Effector CD8-positive, alpha-beta T cell (primary cell): ENCODE measurements at places on chromosomes 5 and 9.

- DNase-seq, result no peak
These were observed 327.8 kb upstream of the MSX2 start for GRCh38 chr5:174396541-174396940.

- DNase-seq, result no peak
These were observed 605.4 kb downstream of the TLE1 start for GRCh38 chr9:81083854-81084512.

- DNase-seq, result no peak
These were observed 8.4 kb upstream of the NDST1 start for GRCh38 chr5:150499437-150499956.

DNA sequence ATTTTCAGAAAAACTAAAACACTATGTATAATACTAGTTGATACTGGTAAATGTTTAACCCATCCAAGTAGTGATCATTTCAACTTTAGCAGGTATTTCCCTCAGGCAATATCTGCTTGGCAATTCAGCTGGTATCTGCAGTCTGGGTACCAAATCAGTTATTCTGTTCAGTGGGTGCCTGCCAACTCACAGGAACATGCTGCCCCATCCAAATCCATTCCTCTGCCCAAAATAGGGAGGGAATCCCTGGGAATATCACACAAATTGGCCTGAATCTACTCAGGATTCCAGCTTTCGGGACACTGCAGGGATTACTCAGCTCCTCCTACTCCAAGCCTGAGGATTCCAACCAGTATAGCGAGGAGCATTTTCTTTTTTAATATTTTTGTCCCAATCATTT is 61.7 kb upstream of the PDE4D start:
- no peak for DNase-seq

- DNase-seq, result no peak
These were observed 87.9 kb upstream of the FAM169A start for GRCh38 chr5:74953937-74954720.

DNA sequence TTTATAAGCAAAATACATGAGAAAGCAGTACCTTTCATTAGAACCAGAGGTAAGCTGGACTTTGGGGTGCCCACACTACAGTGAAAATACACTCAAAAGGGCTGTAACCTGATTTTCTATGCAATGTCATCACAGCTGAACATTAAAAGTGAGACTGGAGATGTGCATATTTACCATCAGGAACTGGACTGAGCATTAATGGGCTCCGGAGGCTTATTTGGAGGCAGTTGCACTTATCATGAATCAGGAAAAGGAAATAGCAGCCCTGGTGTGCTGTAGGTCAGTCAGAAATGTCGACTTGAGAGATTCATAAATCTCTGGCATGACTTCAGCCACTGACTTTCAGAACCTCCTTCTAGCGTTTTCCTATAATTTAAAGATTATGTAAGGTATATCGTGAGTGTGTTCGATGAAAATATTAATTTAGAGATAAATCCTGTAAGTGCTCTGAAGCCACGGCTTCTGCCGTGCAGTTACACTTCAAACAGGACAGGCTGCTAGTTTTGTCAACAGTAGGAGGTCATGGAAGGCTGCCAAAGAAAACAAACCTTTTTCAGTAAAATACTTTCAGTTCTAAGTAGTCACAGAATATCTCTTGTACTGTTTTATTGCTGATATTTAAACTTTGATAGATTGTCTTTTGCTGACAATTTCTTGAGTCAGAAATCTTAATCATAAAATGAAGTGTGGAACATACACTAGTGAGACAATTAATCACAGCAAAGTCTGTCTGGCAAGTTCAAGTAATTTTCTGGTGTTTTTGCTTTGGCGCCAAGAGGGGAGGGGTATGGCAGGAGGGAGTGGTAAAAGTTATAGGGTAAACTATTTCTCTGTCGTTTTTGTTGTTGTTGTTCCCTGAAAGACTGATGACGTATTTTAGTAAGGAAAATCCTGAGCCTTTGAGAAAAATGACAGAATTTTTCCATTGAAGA is 939.7 kb downstream of the NR2F1-AS1 start:
- DNase-seq, result no peak

DNA sequence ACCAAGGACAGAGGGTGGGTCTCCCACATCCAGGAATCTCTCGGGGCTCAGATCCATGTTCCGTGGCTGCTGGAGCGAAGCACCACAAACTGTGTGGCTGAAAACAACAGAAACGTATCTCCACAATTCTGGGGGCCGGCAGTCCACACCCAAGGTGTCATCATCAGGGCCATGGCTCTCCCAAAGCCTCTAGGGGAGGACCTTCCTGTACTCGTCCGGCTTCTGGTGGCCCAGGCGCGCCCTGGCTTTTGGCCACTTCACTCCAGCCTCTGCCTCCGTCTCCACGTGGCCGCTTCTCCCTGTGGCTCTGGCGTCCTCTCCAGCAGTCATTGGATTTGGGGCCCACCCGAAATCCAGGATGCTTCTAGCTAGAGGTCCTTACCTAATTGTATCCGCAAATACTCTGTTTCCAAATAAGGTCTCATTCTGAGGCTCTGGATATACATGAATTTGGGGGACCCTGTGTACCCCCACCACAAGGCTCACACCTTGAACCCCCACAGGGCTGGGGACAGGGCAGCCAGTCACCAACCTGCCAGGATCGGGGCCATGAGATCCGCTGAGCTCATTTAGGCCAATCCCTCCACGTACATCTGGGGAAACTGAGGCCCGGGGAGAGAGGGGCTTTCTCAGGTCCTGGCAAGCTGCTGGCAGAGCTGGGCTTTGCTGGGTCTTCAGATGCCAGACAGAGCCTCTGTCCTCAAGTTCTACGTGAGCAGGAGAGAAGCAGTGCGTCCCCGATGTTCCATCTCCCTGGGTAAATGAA is 158.2 kb downstream of the OLFM1 start:
- DNase-seq, result no peak

GRCh38 chr5:28542987-28543386 is 1504.6 kb upstream of the CDH9 start:
- no peak for DNase-seq

DNA sequence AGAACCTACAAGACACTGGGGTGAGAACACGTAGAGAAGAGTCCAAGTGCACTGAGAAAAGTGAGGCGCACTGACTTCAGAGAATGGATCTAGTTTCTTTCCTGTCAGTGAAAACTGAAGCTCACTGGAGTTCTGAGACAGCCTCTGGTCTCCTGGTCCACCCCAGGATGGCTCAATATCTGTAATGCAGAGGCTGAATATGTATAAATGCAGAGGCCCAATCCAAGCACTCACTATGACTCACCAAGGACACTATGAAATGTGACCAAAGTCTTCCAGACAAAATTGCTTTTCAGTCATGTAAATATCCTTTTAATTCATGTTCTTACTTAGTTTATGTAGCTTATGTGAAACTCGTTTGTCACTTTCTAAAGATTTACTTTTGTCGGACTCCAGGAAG is 53.8 kb downstream of the NFIB start:
- DNase-seq, result no peak

DNA sequence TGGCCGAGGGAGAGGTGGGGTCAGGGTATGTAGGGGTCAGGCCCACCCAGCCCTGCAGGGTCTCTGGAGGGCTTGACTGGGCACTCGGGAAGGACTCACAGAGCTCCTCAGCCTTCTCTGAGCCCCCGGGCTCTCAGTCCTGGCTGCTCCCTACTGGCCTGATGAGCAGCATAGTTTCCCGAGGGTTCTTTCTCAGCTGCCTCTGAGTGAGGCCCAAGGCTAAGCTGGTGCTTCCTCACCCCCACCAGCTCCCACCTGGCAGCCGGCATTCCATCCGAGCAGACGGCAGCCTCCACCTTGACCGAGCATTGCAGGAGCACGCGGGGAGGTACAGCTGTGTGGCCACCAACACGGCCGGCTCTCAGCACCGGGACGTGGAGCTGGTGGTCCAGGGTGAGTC is 56.0 kb downstream of the HMCN2 start:
- DNase-seq, result no peak

- no peak for DNase-seq
These were observed 2.8 kb downstream of the MSX2 start for GRCh38 chr5:174726916-174727793.

GRCh38 chr5:142330026-142330425 is 5.2 kb upstream of the SPRY4 start:
- no peak for DNase-seq

DNA sequence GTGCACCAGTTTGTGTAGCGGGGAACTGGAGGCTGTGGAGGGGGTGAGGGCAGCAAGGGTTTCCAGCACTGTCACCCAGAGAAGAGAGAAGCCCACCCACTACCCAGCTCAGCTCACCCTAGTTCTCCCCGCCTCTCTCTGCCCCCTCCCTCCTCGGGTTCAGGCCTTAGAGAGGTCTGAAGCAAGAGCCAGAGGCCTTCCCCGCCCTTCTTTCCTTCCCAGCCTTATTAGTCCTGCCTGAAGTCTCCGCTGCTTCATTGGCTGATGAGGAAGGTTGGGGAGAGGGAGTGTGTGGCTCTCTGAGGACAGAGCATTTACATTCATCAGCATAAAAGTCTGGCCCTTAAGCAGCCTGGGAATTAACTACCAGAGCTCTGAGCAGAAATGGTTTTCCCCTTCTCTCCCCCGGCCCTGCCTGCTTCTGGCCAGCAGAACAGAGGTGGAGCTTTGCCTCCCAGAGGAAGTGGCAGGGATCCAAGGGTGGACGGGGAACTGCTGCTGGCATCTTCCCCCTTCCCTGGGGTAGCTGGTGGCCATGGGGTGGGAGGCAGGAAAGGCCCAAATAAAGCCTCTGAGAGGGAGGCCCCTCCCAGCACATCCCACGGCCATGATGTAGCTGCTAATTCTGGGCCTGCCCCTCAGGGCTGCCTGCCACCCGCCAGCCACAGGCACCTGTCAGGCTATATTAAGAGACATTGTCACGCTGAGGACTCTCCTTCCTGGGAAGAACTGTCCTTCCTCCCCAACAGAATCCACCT is 4.1 kb downstream of the DNAJB5 start:
- DNase-seq, result no peak

DNA sequence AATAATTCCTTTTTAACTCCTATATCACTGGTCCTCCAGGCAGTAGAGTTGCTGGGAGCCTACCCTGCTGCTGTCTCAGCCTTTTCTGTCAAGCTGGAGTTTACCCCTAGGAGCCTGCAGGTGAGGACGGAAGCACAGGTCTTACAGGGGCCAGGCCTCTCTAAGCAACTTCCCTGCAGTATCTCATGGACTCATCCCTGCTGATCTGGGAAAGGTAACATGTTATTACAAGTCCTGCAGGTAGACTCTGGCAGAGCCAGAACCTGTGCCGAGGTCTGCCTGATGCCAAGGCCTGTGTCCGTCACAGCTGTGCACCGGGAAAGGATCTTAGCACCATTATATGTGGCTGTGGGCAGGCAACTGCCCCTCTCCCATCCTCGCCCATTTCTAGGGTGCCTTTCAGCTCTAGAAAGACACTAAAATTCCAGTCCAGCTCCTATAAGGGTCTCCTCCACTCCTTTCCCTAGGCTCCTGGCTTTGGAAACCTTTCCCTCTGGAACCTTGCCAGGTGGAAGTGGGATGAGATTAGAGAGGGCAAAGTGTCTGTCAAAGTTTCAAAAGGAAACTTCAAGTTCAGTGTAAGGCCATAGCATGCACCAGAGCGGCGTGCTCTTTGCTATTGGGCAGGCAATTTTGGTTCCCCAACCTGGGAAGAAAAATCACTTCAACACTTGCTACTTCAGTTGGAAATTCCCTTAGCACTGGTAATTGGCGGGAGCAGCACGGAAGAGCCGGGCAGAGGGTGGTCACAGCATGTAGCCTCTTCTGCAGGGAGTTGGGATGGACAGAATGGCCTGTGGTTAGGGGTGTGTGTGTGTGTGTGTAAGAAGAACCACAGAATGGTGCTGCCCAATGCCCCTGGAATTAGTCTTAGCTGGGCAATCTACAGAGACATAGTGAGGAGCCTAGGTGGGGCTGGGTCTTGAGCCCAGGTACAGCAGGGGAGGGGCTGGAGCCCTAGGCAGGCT is 17.5 kb downstream of the TMEM171 start:
- DNase-seq, result no peak

- DNase-seq, result peak; percentile 13
These were observed 258.1 kb upstream of the NFIL3 start for GRCh38 chr9:91681461-91682305.

GRCh38 chr5:143271431-143271830 is 132.1 kb downstream of the NR3C1 start:
- DNase-seq, result no peak

DNA sequence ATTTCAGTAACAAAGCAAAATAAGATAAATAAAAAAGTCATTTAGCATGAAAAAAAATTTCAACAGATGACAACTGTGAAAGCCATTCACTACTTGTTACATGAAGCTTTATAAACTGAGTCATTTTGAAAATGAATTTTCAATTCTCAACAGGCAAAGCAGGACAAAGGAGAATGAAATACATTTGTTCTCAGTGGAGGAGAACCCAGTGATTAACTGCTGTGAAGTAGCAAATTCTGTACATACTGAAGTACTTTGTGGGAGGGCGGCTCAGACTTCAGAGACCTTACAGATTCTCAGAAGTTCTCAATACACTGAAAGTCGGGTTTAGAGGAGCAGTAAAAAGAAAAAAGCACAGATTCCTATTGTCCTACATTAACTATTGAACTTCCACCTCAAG is 21.7 kb downstream of the SKIC3 start:
- DNase-seq, result no peak

- no peak for DNase-seq
These were observed 142.0 kb downstream of the CMYA5 start for GRCh38 chr5:79831381-79832309.

DNA sequence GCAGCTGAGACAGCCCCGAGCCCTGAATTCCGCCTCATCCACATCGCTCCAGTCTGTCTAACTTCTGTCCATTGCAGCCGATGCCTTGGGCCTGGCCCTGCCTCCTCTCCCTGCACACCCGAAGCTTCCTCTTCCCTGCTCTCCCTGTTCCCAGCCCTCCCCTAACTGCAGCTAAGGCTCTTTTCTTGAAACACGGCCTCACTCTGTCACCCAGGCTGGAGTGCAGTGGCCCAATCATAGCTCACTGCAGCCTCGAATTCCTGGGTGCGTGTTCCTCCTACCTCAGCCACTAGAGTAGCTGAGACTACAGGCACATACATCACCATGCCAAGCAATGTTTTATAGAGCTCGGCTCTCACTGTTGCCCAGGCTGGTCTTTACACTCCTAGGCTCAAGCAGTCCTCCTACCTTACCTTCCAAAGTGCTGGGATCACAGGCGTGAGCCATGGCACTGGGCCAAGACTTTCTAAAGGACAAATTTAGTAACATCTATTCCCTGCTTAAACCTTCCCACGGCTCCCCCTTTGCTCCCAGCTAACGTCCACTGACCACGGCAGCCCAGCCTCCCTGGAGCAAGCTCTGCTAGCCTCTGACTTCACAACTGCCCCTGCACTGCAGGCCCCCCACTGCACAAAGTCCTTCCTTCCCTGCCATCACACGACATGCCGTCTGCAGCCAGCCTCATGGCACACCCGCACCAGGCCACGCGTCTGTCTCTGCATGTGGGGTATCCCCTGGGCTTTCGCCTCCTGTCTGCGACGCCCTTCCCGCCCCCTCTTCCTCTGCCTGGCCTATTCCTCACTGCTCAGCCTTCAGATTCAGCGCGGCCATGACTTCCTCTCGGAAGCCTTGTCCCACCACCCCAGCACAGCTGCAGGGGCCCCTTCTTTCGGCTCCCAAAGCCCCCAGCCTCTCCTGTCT is 28.6 kb downstream of the LAMC3 start:
- DNase-seq, result no peak

GRCh38 chr5:150516011-150516410 is 8.1 kb downstream of the NDST1 start:
- no peak for DNase-seq

- DNase-seq, result no peak
These were observed 144.1 kb upstream of the ACOT12 start for GRCh38 chr5:81537905-81538547.
